ENCODE measurements at places on chromosomes 16 and 17.

DNA sequence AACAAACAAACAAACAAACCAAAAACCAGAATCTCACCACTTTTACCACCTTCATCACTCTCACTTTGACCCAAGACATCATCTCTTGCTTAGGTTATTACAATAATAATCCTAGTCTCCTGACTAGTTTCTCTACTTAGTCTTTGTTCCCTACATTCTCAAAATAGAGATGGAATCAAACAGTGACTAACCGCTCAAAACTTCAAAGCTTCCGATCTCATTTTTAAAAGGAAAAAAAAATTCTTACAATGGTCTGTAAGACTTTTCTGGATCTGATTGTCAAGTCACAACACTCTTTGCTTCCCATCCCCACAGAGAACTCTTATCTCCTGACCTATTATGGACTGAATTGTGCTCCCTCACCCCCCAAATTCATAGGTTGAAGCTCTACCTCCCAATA, 60.9 kb downstream of the SPAG9 start:
- no peak for DNase-seq

- no peak for DNase-seq
Measured at GRCh38 chr17:34988644-34989043, 8.3 kb downstream of the LIG3 start.

GRCh38 chr17:8254881-8255280, 5.8 kb downstream of the PFAS start:
- DNase-seq = no peak

DNA sequence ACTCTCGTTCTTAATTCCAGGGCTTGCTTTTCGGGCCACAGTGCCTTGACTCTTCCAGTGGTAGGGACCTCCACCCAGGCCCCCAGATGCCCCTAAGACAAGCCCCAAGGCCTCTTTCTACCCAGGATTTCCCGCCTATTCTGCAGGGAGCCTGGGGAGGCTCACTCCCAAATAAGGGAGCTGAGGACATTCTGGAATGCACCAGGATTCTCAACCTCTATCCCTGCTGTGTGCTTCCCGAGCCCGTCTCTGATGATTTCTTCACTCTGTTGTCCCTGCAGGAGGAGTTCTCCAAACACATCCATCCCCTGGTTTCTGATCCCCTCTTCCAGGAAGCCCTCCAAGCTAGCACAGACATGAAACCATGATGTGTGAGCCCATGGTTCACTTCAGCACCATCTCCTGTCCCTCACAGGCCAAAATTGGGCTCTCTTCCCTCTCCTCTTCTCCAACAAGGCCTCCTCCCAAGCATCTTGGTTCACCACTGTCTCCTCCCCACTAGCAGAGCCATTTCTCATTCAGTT, 255.9 kb downstream of the KATNIP start:
- no peak for DNase-seq

GRCh38 chr17:7018331-7018964, 4.4 kb upstream of the BCL6B start:
- DNase-seq = no peak

DNA sequence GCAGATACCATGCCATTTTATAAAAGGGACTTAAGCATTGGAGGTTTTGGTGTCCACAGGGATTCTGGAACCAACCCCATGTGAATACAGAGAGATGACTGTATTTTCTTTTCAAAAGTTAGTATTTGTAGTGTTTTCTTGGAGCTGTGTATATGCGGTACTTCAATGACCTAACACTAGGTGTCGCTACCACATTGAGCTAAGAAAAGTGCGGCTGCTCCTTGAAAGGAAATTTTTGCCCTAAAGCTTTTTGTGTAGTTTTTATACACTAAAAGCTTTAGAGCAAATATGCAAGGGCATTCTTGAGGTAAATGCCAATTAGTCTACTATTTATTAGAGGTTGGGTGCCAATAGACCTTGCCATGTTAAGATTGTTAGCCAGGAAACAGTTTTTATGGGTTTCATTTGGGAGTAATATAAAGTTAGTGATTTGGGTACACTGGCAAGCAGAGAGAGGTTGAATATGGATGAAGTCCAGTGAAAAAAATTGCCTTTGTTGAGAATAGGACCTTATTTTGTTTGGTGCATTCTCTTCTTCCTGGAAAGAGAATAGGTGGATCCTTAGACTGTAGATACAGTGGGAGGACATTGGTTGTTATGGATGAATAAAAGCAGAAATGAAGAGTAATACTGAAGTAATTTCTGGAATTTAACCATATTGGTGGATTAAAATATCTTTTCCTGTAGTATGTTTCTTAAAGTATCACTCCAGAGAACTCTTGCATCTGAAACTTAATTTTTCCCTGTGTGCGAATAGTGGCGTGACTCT, 43.3 kb downstream of the BCAS3 start:
- peak; percentile 14 for DNase-seq

DNA sequence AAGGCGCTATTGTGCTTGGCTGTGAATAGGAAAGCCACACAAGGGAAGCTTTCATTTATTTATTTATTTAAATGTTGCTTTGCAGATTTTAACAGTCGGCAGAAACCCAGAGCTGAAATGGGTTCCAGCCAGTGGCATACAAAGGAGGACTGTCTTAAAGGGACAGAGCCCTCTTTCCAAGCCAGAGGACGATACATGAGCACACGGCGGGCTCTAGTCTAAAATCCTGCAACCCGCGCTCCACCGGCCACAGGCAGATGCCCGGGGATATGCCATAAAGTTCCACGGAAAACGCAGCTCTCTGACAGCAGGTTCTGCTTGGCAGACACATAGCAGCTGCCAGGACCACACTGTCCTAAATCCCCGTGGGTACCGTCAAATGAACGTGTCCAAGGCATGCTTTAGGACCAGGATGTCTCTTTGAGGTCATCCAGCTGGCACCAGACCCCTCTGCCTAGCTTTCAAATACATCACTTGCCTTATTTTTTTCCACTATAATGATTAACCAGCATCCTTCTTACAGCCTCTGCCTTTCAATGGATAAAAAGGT, 64.6 kb downstream of the CYTH1 start:
- no peak for DNase-seq

DNA sequence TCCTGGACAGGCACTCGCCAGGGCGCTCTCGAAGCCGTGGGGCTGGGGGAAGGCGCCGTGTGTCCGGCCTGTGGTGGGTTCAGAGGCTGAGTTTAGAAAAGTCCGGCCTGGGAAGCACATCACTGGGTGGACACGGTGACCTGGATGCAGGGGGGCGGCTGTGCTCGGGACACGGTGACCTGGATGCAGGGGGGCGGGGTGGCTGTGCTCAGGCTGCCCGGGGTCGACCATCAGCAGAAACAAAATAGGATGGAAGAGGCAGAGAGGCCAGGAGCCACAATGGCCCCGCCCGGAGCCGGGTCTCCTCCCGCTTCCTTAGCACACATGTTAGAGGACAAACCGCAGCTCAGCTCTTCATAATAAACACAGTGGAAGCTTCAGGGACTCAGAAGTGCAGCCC, 43.2 kb upstream of the GNG13 start:
- DNase-seq = no peak

DNA sequence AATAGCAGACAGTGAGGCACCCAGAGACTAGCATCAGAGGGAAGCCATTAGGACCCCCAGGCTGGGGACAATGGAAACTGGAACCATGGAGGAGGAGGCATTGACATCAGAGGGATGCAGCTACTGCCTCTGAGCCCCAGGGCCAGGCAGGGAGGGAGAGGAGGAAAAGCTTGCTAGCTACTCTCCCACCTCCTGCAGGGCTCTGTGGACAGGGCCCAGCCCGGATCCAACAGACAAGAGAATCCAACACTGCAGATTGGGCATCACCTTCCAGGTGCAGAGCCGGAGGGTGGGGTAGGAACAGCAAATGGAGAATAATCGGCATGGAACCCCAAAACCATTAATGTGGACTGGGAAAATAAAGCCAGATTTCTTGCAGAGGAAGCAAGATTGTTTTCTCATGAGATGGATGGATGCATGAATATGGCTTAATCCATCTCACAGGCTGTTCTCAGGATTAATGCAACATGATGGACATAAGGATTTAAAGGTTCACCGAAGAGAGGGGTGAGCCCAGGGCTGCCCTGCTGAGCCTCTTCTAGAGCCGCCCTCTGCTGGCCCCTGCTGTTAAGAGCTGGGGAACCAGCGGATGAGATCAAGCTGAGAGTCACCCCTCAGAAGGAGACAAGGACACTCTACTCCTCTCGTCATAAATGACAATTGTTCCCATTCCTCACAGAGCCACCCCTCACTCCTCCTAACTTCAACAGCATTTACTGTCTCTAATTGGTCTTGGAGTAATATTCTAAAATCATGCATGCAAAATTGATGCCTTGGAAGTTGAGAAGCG, 48.8 kb downstream of the DNAH3 start:
- DNase-seq = peak; percentile 27

DNA sequence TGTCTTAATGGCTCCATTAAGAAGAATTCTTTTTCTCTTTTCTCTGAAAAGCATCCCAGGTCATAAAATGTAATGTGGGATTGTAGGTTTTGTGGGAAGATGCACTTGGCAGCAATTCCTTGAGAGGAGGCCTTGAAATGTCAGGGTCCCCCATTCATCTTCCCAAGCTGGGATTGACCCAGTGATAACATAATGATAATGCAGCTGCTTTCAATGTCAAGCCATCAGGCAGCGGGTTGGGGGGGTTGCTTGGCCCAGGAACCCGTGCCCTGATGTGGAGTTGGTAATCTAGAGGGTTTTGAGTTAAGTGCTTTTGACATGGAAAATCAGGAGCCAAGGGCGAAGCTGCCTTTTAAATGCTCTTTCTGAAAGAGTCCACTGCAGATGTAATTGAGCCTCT, 484.0 kb downstream of the WWOX start:
- DNase-seq = no peak

GRCh38 chr17:17495536-17496188, 533 bp downstream of the RASD1 start:
- DNase-seq = no peak

GRCh38 chr17:35889241-35889640, 9.1 kb upstream of the CCL5 start:
- no peak for DNase-seq

- no peak for DNase-seq
Measured at GRCh38 chr16:52035436-52035835, 511.5 kb downstream of the TOX3 start.

GRCh38 chr17:65198653-65199382, 61.6 kb downstream of the RGS9 start:
- DNase-seq = no peak

GRCh38 chr17:71460943-71461342, 659.9 kb upstream of the SOX9 start:
- DNase-seq = no peak

- no peak for DNase-seq
Measured at GRCh38 chr16:2779151-2779920, 2.3 kb upstream of the ELOB start.

- DNase-seq = no peak
Measured at GRCh38 chr17:81833921-81834830, 674 bp downstream of the PPP1R27 start.

GRCh38 chr16:49457196-49457595, 83.6 kb downstream of the C16orf78 start:
- DNase-seq = no peak

GRCh38 chr16:10608687-10609401, 28.4 kb upstream of the EMP2 start:
- DNase-seq = no peak

GRCh38 chr16:49649013-49649765, 206.7 kb downstream of the ZNF423 start:
- DNase-seq = no peak

- no peak for DNase-seq
Measured at GRCh38 chr17:59073972-59074371, 32.7 kb downstream of the TRIM37 start.

DNA sequence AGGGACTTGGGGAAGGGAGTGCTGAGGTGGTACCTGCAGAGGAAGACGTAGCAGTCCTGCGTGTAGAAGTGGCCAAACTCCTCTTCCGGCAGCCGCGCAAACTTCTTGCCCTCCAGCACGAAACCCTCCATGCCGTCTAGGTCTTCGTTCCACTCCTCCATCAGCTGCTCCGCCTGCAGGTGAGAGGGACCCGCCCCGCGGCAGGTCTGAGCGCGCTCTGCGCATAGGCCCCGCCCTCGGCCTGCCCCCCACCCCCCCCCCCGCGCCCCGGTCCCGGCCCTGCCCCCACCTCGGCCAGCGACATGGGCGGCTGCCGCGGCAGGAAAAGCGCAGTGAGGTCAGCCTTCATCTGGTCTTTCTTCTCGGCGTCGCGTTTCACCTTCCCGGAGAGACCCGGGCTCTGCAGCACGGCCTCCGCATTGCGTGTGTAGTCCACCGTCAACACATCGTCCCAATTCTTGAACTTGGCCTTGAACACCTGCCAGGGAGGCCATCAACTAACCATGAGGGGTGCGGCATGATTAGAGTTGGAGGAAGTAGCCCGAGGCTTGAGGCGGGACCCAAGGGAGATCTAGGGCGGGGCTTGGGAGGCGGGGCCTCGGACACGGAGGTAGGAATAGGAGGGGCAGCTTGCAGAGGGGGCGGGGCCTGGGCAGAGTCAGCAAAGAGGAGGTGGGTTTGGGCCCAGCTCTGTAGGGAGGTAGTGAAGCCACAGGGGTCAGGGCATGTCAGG, 11.5 kb downstream of the FLII start:
- peak; percentile 60 for DNase-seq

DNA sequence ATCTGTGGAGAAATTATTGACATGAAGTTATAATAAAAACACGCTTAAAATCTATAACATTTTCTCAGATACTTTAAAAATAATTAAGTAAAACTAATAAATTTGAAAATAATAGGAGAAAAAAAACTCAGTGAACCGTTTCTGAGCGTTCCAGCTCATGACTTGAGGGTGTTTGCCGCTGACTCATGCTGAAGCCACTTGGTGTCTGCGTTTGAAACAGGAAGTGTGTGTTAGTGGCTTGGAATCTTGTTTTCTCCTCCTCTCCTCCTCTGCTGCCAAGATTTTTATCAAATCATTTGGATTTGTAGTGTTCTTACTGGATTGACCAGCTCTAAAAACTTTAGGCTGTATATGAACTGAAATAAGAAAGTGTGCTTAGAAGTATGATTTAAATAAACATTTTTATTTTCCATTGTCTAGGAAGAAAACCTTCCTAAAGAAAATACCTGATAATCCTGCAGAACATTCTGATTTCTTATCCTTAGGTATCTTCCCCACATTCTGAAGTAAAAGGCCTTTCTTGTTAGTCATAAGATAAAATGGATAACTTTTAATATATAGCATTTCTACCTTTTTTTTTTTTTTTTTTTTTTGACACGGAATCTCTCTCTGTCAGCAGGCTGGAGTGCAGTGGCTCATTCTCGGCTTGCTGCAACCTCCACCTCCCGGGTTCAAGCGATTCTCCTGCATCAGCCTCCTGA, 30.8 kb downstream of the USP10 start:
- no peak for DNase-seq

GRCh38 chr16:3085868-3086595, 13.1 kb downstream of the ZSCAN10 start:
- no peak for DNase-seq
